ENCODE measurements at places on chromosomes 3 and 15.
A peak's percentile ranks its signal among the peaks of the same experiment; 100 is the strongest.

- no peak for DNase-seq
Measured at GRCh38 chr3:120144267-120144666, 50.0 kb upstream of the GSK3B start.

GRCh38 chr3:148023994-148024393, 614.8 kb downstream of the ZIC1 start:
- DNase-seq: no peak

- DNase-seq: no peak
Measured at GRCh38 chr15:33559207-33559890, 248.6 kb downstream of the RYR3 start.

GRCh38 chr3:128555098-128555825, 62.3 kb upstream of the GATA2 start:
- DNase-seq: no peak

DNA sequence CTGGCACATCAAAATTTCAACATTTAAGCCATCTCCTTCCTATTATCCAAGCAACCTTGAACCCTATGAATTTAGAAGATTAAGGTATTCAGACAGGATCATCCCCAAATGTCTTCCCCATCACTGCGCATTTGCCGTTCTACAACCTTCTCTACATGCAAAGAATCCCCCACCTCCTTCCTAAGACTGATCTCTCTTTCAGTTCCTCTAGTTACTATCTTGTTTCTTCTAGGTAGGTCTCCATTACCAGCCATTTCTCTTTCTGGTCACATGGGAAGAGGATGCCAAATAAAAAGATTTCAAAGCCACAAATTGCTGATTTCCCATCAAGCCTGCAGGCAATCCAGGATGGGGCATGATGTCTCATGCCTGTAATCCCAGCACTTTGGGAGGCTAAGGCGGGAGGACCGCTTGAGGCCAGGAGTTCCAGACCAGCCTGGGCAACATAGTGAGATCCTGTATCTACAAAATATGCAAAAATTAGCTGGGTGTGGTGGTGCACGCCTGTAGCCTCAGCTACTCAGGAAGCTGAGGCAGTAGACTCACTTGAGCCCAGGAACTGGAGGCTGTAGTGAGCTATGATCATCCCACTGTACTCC, 29.7 kb upstream of the MTMR10 start:
- no peak for DNase-seq

- DNase-seq: no peak
Measured at GRCh38 chr3:157582637-157582973, 79.4 kb upstream of the VEPH1 start.

DNA sequence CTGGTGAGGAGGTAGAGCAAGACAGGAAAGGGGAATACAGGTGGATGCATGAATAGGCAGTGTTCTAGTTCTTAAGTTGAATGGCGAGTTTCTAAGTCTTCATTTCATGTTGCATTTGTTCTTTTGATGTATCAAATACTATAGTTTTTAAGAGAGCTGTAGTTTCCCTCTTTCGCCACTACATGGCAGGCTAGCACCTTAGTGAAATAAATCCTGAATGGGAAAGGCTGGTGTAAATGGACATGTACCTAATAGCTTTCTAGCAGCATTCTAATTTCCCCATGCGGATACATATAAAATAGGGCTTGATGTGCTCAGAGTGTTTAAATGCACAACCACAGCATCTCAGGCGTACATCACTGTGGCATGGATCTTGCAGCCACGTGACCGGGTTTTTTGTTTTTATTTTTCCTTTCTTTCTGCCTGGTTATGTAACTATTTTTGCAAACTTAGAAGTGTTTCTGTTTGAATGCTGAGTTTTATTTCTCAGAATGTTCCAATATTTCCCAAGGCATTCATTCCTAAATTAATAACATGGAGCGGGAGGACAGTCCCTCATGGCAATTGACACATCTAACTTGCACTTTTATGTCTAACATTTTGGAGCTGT, 23.5 kb upstream of the CLN6 start:
- no peak for DNase-seq

GRCh38 chr3:45454466-45454865, 66.1 kb downstream of the LARS2 start:
- DNase-seq: no peak

DNA sequence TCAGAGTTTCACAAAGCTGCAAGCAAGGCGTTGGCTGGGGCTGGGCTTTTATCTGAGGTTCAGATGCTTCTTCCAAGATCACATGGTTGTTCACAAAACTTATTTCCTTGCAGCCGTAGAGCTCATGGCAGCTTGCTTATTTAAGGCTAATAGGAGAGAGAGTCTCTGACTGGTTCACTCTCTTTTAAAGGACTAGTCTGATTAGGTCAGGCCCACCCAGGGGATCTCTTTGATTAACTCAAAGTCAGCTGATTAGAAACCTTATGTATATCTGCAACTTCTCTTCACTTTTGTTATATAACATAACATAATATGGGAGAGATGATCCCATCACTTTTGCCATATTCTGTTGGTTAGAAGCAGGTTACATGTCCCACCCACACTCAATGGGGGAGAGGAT, 99.9 kb upstream of the CCNL1 start:
- no peak for DNase-seq

GRCh38 chr15:68552344-68552743, 26.4 kb upstream of the CORO2B start:
- no peak for DNase-seq

DNA sequence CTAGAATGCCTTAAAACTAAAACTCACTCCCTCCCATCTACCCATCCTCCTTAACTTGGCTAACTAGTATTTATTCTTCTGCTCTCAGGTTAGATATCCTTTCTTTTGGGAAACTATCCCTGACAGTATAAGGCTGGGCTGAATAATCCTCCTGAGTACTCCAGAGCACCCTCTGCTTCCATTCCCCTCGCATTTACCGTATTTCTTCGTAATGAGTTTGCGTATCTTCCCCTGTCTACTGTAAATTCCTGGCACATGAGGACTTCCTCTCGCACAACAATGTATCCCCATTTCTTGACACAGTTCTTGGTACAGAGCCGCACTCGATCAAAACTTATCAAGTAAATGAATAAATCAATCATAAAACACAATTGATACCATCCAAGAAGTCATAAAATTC, 82.9 kb upstream of the AKAP13 start:
- DNase-seq: no peak

- no peak for DNase-seq
Measured at GRCh38 chr15:96893159-96893906, 562.8 kb downstream of the NR2F2 start.

- DNase-seq: no peak
Measured at GRCh38 chr3:124441766-124442165, 288.5 kb upstream of the UMPS start.

GRCh38 chr3:69324362-69325025, 61.4 kb downstream of the FRMD4B start:
- DNase-seq: no peak

- no peak for DNase-seq
Measured at GRCh38 chr3:37072892-37073291, 79.6 kb downstream of the MLH1 start.

DNA sequence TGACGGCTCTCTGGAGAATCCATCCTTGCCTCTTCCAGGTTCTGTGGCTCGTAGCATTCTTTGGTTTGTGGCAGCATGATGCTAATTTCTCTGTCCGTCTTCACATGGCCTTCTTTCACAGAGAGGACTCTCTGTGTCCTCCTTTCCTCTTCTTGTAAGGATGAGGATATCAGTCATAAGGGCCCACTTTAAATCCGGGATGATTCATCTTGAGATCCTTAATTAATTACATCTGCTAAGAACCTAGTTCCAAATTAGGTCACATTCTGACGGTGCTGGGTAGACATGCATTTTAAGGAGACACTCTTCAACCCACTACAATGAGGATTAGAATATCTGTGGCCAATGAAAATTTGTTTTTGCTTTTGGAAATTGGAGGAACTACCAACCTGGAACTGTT, 15.7 kb upstream of the GXYLT2 start:
- DNase-seq: no peak

DNA sequence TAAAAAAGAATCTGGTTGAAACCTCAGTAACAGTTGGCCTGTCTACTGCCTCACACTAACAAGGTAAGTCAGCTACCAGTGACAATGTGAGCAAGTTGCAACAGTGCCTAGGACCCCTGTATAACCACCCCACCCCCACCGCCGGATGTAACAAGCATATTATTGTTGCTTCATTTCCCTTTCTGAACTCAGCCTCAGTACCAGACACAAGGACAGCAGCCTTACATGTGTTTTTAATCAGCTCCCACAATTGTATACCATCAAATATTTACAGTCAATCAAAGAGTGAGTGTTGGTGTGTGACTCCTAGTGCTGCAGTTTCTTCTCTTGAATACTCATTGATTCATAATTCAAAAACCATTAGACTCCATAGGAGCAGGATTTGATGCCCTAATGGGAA, 96.4 kb downstream of the PYDC2 start:
- no peak for DNase-seq

- DNase-seq: no peak
Measured at GRCh38 chr15:48062148-48062872, 58.5 kb upstream of the SLC24A5 start.

DNA sequence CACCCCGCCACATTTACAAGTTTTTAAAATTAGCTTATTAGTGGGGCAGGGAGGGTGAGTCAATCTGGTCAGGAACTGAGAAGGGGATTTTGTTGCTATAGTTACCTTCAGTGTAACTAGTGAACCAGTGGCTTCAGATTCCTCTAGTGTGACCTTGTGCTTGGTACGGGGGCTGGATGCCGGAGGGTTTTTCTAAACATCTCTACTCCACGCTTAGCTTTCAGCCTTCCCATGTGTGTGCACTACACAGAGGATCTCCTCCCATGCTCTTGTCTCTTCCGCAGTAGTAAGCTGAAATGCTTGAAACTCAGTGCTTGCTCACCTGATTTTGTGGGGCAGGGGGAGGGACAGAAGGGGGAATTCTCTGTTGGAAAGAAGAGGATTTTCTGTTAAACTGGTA, 67.9 kb upstream of the AKAP13 start:
- no peak for DNase-seq

DNA sequence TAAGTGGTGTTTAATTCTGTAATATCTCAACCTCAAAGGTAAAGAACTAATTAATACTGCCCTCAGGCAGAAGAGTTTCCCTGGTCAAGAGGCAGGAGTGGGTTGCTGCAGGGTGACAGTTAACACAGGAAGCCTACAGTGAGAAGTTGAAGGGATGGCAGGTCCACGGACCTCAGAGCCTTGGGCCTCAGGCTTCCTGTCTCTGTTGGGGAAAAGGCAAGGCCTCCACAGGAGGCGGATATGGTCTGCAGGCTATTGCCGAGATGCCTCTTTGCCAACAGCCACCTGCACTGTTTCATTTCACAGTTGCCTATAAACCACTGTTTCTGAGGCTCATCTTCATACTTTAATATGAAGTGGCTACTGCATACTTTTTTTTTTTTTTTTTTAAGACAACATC, 33.3 kb upstream of the RPN1 start:
- no peak for DNase-seq

GRCh38 chr15:97504031-97504792, 456.3 kb upstream of the ARRDC4 start:
- no peak for DNase-seq

- DNase-seq: peak; percentile 58
Measured at GRCh38 chr3:50124800-50125178, 30.3 kb upstream of the SEMA3F start.

DNA sequence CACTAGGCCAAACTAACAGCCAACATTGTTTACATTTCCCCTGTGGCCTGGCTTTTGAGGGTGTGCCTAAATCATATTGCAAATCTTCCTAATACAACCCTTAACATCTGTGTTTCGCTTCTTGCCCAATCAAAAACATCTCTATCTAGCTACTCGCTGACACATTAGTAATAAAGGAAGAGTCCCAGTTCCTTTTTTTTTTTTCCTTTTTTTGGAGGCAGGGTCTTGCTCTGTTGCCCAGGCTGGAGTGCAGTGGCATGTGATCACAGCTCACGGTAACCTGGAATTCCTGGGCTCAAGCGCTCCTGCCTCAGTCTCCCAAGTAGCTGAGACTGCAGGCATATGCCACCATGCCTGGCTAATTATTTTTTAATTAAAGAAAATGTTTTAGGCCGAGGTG, 2.1 kb upstream of the SRPRB start:
- no peak for DNase-seq

DNA sequence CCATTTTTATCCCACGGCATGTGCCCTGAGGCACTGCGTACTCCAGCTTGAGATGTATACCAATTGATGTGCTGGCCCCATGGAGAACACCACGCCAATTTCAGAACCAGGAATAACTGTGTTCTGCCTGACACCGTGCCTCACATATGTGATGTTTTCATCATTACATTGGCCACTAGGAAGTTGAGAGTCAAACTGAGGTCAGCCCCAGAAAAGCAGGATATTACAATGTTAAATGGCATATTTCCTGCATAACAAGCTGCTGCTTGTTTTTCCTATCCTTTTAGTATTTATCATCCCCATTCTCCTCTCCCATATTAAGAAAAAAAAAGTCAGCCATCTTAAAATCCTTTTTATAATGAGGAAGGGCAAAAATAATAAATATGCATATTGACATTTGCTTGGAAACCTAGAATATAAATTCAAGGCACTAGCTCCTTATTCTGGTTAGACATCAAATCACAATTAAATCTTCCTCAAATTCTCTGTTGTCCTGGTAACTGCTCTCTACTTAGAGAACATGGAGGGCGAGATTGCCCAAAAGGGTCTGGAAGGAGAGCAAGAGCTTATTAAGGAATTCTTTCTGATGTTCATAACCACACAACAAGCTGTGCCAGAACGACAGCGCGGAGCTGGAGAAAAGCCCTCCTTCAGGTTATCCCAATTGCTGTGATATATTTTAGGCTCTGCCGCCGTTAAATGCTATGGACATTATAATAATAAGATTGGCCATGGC, 112.6 kb downstream of the UACA start:
- no peak for DNase-seq

DNA sequence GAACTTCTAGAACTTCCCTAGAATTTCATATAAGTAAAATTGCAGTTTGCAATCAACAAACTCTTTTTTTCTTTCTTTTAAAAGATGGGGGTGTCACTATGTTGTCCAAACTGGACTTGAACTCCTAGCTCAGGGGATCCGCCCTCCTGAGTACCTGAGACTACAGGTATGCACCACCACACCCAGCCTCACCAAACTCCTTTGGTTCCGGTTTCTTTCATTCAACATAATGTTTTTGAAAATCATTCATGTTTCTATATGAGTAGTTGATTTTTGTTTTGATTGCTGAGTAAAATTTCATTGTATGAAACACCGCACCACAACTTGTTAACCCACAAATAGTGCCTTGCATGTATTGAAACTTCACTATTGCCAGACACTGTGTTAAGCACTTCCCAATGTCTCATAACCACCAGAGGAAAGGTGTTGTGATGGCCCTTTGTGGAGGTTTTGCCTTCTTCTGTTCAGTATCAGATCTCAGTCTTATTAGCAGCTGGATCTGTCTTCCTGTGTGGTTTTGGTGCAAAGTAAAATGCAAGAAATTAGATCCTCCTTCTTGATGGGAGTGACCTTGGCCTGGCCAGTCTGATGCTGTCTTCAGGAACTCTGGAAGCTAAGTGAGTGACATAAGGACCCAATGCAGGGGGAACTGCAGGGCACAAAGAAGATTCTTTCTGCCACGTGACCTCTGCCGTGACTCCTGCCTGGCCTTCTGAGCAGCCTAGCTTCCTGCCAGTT, 78.8 kb upstream of the UBE2E1 start:
- DNase-seq: no peak

- DNase-seq: no peak
Measured at GRCh38 chr3:72255791-72256559, 471.0 kb upstream of the PROK2 start.
